ENCODE measurements at places on chromosomes 2 and 18.

GRCh38 chr2:135219226-135219625 lies 167.1 kb downstream of the RAB3GAP1 start:
- DNase-seq, result no peak

DNA sequence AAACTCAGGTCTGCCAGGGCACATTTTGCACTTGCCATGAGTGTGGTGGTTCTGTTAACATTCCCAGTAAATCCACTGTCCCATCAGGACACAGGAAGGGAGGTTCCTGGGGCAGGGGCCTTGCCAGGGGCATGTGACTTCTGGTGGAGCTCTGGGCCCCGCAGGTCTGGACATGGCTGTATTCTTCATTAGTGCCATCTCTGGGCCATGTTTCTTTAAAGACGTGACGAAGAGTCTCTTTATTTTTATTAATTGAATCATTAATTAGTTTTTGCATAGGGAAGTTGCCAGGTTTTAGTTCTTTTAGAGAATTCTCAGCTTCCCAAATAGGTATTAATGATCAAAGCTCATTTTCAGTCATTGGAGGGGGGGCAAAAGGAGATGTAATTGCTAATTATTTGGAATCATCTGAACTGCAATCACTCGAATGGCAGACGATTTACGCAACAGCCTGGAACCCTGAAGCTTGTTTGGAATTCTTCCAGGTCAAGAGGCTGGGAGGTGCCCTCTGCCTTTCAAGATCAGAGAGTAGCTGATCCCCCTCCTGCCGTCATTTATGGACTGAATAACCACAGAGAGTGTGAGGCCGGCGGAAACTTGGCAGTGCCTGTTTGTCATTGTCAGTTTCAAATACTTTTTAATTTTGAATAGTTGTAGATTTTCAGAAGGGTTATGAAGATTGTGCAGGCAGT lies 106.2 kb downstream of the RTP5 start:
- DNase-seq, result no peak

DNA sequence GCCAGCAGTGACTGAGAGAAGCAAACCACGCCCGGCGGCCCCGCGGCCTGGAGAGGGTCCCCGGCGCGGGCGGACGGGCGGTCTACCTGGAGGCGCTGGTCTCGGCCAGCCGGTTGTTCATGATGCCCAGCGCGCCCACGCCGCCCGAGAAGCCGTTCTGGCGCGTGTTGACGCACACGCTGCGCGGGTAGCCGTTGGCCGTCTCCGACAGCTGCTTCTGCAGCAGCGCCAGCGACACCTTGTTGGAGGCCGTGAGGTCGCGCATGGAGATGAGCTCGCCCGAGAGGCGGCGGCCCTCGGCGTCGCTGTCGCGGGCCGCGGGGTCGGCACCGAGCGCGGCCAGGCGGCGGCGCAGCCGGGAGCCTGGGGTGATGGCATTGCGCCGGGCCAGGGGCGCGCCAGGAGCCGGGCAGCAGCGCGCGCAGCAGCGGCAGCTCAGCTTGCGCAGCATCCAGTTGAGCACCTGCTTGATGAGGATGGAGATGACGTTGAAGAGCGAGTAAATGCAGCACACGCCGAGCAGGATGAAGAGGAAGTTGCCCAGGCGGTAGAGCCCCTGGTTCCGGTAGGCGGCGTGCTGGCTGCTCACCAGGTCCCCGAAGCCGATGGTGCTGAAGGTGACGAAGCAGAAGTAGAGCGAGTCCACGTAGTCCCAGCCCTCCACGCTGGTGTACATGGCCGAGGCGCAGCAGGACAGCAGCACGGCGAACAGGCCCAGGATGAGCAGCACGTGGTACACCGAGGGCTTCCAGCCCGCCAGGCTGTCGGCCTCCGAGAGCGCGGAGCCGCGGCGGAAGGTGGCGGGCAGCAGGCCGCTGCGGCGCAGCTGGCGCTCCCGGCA lies 118.1 kb downstream of the MSH2 start:
- peak; percentile 55 for DNase-seq

- no peak for DNase-seq
These were observed 26.5 kb upstream of the CREB1 start for GRCh38 chr2:207503234-207503633.

DNA sequence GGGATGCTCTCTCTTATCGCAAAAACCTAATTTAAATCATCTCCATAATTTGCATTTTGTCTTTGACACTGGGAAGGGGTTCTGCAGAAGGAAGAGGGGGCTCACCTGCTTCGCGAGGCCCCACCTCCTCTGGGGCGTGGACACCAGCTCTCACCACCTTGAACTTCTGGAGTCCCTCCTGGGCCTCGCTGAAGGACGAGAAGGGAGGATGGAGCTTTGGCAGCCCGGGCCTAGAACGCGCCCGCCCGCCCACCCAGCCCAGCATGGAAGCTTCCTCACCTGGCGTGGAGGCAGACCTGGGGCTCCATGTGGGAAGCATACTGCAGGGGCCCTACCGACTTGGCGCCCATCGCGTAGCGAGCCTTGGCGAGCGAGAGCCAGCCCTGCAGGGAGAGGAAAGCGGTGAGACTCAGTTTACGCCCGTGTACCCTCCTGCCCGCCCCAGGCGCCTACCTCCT lies 1.1 kb upstream of the IMP4 start:
- DNase-seq, result no peak

GRCh38 chr2:95401480-95401879 lies 1.0 kb upstream of the FAHD2A start:
- no peak for DNase-seq
